ENCODE measurements at places on chromosomes 5 and 9.

GRCh38 chr5:148458036-148458888, 74.5 kb downstream of the FBXO38 start:
- no peak for DNase-seq

GRCh38 chr9:88387036-88387551, 1.1 kb upstream of the SPIN1 start:
- no peak for DNase-seq

DNA sequence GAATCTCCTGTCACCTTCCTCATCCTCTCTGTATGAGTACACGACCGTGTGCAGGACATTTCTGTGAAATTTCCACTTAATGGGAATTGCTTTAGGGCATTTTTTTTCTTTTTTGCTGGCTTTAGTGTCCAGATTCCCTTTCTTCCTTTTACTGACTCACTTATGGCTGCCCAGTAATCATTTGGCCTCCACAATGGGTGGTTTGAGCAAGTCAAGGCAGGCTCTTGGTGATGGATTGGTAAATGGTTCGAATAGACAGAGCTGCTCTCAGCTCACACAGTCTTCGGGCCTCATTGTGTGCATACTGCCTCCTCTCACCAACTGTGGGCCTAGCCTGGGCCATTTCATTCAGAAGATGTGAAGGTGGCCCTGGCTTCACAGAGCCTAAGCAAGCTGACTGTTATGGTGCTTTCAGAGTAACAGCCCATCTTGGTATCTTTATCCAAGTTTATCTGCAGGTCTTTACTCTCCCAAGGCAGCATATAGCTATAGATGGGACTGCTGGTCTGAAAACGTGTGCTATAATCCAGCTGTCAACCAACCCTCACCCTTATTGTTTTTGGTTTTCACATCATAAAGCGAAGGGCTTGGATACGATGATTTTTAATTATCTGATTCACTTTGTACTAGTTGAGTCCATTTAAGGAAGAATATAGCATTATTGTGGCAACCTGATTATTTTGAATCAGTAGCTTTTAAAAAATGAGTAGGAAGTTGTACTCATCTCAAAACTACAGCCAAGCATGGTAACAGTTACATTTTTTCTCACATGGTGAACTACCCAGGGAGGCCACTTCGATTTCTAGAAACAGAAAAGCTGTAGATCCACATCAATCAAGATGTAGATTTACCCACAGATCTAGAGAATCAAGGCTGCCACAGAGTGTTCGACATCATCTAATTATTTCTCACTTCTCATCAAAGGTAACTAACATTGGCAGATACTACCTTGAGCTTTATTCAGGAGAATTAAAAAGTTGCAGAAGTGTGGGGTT, 50.4 kb upstream of the CKMT2 start:
- no peak for DNase-seq

- no peak for DNase-seq
These were observed 1670.1 kb upstream of the CDH9 start for GRCh38 chr5:28708472-28708871.

DNA sequence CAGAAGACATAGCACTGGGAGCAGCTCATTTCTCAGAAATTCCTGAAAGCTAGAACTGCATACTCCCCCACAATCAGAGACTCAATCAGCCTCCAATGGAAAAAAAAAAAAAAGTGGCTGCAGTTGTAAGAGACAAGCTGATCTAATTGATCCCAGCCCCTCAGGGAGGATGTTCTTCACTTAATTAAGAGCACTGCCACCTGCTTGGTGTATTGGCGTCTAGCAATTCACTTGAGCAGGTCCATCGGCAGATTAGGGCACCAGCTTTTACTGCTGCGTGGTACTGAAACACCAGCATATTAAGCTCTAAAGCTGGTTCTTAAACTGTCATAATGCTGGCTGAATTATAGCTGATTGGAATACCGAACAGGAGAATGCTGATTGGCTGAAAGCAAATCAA, 1890.1 kb upstream of the WWC1 start:
- no peak for DNase-seq

GRCh38 chr5:148484651-148485050, 100.9 kb downstream of the FBXO38 start:
- DNase-seq = no peak

GRCh38 chr9:18947892-18948339, 85.1 kb downstream of the SAXO1 start:
- DNase-seq = no peak

DNA sequence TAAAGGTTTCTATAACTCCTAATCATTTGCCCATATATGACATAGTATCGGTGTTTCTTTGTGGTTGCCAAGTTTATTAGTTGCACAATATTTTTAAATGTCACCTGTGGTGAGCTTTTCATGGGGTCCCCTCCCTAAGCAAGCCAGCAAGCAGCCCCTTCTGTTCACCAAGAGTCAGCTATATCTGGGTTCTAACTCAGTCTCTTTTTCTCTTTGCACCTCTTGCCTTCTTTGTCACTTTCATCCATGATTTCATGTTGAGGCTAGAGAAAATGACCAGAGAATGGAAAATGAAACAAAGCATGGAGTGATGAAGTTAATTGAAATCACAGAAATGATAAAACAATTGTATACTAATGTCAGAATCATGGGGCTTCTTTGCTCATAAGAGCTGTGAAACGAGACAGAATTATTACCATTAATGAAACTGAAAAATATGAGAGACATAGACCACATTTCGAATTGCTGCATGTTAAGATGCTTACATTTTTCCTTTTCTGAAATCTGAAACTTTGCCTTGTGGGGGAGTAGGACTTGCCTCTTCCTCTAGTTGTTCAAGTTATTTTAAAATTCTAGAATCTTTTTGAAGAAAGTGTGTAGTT, 75.7 kb downstream of the CAMK4 start:
- no peak for DNase-seq

DNA sequence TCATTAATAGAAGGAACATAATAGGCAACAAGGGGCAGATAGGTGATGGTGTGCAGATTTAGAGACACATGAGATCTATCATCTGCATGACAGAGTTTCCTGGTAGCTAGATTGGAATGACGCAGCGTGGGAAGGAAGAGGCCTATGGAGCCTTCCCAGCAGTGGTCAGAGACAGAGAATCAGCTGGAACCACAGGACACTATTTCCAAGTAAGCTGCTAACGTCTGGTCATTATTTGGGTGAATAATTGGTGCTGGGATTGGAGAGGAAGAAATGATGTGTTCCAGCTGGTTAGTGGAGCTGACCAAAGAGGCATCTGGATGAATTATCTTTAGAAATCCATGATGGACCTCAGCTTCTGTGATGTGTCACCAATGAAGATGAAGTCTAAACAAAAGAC, 91.2 kb upstream of the PRR16 start:
- no peak for DNase-seq

DNA sequence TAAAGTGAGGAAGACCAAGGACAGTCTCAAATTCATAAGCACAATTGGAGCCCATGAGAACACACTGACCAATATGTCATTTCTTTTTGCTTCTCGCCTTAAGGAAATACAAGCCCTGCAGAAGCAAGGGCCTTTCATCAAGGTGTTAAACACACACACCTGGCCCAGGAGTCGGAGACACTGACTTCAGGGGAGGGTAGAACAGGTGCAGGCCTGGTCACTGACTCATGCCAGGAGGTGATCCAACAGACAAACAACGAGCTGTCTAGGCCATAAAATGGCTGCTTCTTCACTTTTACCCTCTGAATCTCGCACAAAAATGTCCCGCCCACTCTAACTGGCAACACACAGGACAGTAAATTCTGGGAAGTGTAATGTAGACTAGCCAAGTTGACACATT, 62.7 kb downstream of the RGMB start:
- DNase-seq = no peak

DNA sequence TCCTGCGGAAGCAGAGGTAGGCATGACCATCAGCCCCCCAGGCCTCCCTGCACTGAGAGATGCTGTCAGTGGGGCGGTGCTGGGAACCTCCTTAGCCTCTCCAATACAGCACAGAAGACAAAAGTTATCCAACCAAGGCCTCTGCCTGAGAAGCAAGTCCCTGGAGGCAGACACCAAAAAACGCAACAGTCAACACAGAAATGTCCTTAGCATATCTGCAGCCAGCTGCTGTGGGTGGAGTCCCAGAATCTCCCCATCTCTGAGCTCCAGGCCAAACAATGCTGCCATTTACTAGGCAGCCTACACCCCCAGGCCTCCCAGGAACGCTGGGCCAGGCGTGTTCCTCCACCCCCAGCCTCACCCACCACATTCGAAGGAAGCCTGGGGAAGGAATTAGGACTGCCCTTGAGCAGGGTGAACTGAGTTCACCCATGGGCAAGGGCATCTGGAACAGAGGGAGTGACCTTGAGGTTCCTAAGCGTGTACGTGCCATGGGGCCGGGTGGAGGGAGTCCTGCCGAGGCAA, 43.7 kb downstream of the STK10 start:
- no peak for DNase-seq

DNA sequence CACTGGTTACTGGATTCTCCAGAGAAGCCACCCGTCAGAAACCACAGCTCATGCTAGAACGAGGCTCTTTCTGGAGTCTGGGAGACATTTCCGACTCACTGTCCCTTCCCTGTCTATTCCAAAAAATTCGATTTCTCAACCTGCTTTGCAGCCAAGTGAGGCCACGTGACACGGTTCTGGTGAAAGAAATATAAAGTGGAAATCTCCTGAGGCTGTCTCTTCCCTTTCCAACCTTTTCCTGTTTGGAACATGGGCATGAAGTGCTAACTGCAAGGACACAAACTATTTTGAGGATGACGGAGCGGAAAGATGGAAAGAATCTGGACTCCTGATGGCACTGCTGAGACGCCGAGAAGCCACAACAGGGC, 6.1 kb upstream of the PTGS1 start:
- DNase-seq = no peak

DNA sequence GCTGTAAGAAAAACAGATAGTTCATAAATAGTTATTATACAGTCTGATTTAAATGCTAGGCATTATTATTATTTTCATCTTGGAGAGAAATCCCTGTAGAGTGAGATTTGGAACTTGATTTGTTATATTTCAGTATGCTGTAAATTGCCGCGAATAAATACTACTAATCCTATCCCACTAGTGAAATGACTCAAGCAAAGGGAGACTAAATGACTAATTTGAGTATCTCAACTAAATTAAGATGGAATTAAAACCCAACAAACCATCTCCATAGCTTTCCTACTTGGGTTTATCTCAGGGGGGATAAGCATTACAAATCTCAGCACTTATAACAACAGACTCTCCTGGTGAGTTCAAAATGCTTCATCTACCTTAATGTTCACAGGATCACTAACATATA, 206.0 kb downstream of the MCTP1 start:
- no peak for DNase-seq

DNA sequence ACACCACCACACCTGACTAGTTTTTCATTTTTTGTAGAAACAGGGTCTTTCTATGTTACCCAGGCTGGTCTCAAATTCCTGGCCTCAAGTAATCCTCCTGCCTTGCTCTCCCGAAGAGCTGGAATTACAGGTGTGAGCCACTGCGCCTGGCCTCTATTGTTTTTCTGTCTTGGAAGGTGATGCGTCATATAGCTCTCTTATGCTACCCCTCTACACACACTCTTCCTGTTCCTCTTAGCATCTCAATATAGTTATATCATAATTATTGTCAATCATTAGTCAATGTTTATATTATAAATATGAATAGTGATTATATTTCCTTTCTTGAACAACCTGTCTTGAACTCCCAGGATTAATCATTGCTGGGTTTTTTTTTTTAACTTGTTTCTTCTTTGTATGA, 7.3 kb downstream of the PKD2L2 start:
- no peak for DNase-seq

DNA sequence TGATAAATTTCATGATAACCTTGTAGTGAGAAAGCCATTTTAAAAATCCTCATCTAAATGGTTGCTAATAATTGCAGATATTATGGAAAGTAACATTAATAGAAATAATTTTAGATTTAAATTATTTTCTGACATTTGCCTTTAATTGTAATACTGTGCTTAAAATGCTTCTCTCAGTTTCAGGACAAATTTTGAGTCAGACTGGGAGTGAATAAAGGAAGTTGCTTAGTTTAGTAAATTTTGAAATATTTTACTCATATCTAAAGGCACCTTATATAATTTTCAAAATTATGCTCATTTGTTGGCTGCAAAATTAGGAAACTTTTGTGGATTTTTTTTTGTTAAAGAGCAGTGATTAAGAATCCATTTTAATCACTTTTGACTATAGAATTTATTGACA, 93.8 kb downstream of the CSNK1G3 start:
- DNase-seq = no peak

DNA sequence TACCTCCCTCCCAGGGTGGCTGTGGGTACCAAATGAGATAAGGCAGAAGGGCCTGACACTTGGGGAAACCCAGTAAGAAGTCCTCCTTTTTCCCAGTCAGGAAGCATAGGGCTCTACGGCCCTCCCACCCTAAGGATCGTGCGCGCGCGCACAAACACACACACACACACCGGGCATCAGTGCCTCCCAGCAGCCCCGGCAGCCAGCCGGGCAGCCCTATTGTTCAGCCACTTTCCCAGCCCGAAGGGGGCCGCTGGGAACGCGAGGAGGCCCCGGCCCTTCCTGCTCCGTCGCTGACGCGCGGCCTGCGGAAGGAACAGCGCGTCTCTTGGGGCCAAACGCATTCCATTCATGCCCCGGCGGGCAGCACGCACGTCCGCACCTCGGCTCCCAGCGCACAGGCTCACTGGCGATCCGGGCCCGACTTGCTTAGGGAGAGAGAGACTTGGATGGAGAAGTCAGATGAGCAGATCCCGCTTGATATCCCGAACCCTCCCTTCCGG, 22.6 kb downstream of the DUSP1 start:
- DNase-seq = peak; percentile 83

- no peak for DNase-seq
These were observed 303.4 kb downstream of the ADGRV1 start for GRCh38 chr5:90861843-90862586.

DNA sequence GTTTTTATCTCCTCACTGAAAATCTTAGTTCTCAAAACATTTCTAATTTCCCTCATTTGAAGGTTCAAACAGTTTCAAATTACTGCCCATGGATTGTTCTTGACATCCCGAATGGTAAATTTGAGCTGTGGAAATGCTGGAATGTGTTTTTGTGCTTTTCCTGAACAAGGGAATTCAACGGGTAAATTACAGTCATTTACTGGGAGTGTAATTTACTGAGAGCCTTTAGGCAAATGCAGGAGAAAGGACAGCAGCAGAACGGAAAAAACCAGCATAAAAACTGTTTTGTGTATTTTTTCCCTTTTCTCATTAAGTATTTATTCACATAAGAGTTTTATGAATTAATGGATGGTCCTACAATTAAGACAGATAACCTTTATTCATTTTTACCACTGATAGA, 139.2 kb downstream of the PBX3 start:
- no peak for DNase-seq

DNA sequence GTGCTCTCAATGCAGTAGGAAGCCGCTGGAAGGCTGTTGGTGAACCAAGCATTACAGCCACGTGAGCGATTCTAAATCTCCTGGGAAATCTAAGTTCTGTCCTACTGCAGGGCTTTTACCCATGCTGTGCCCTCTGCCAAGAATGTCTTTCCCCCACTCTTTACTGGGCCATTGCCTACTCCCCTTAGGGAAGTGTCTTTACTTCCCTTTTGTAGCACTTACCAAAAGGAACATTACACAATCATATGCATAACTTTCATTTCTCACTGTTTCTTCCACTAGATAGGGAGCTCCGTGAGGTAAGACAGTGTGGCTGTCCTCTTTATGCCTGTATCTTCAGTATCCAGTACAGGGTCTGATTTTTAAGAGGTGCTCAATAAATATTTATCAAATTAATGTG, 241.7 kb upstream of the NR4A3 start:
- DNase-seq = no peak

GRCh38 chr9:18393340-18394130, 80.4 kb upstream of the ADAMTSL1 start:
- peak; percentile 88 for DNase-seq

All from kidney capillary endothelial cell (primary cell).